Activated T-helper 1 cell treated with anti-CD3 and anti-CD28 coated beads, Interleukin-12 subunit alpha, Interleukin-12 subunit beta, Interleukin-2, Interleukin-4 antibody, amounts not matched to agents 30 ng/mL and 10 ng/mL and 1 ng/mL, durations not matched to agents 14 hours and 24 hours and 36 hours (primary cell): ENCODE measurements at places on chromosomes 2 and 18. TPM values are rescaled to one million over a fixed set of nuclear protein-coding genes. Genes with fewer than 3 reads are reported as not detected.

GRCh38 chr2:230152334-230152733 is 67.5 kb downstream of the SP110 start:
- H3K4me3 ChIP-seq, result no peak overlapping the region
- H3K27me3 ChIP-seq, result no peaks in the 10 kb centered on the region
- H3K4me1 ChIP-seq, result peaks cover 8% of the 10 kb centered on the region
- H3K27ac ChIP-seq, result no peak overlapping the region
- H3K36me3 ChIP-seq, result no peaks in the 10 kb centered on the region

DNA sequence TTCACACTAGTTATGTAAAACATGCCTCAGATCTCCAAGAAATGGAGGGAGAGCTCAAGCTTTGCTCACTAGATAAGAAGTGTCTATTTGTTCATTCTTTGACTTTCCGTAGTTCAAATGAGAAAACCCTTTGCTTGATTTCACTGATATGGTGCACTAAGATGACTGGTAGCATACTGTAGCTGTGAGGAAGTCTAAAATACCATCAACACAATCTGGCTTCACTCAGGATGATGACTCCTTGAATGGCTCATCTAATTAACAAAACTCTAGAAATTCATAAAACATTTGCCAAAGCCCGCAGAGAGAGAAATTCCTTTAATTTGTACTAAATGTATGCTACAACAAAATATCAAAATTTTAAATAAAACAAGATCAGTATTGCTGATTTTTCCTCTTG is 152.8 kb upstream of the STK17B start:
- DNase-seq, result no peak
- no peak overlapping the region for H3K4me3 ChIP-seq
- H3K27me3 ChIP-seq, result peaks cover 23% of the 10 kb centered on the region
- no peaks in the 10 kb centered on the region for H3K4me1 ChIP-seq
- H3K27ac ChIP-seq, result no peak overlapping the region

DNA sequence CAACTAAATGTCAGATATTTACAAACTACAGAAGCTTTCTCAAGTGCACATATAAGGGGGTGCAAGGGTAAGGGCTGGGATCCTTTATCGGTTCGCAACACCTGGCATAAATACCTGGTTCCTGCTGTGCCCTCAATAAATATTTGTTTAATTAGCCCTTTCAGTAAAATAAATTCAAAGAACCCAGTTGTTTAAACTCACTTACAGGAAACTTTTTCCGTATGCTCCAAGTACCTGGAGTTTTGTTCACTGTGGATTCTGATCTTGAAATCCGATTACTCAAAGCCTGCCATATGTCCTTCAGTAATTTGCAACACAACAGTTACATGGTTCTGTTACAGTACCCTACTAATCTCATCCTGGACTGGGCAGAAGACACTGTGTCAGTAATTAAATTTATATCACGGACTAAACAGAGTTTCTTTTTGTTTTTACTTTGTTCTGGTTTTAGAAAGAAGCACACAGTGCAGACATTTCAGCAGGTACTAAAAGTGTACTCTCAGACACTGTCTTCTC is 36.9 kb downstream of the TBC1D8 start:
- H3K27me3 ChIP-seq, result peaks cover 2% of the 10 kb centered on the region
- no peak overlapping the region for H3K27ac ChIP-seq
- H3K36me3 ChIP-seq, result no peaks in the 10 kb centered on the region

- H3K27me3 ChIP-seq, result no peaks in the 10 kb centered on the region
- peak overlapping the region; percentile 64 for H3K27ac ChIP-seq
- peaks cover 49% of the 10 kb centered on the region for H3K4me1 ChIP-seq
- peak overlapping the region; percentile 58 for H3K4me3 ChIP-seq
- H3K36me3 ChIP-seq, result peaks cover 56% of the 10 kb centered on the region
- no peak for DNase-seq
These were observed 11.2 kb downstream of the ARID5A start for GRCh38 chr2:96547731-96548171.

DNA sequence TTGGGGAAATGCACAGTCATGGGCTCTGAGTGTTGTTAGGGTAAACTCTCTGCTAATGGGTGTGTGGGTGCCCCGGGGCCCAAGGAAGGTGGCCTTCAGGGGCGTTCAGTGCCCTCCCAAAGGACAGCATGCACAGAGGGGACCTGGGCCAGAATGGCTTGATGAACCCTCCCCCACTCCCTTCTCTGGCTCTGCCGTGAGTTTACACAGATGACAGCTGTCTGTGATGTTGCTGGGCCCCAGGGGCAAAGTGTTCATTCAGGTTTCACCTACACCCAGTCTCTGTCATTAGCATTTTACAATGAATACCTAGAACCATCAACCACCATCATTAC is 3.2 kb downstream of the NPPC start:
- no peak for DNase-seq
- H3K27ac ChIP-seq, result no peak overlapping the region
- no peak overlapping the region for H3K4me3 ChIP-seq
- no peaks in the 10 kb centered on the region for H3K4me1 ChIP-seq
- H3K27me3 ChIP-seq, result peaks cover 33% of the 10 kb centered on the region

DNA sequence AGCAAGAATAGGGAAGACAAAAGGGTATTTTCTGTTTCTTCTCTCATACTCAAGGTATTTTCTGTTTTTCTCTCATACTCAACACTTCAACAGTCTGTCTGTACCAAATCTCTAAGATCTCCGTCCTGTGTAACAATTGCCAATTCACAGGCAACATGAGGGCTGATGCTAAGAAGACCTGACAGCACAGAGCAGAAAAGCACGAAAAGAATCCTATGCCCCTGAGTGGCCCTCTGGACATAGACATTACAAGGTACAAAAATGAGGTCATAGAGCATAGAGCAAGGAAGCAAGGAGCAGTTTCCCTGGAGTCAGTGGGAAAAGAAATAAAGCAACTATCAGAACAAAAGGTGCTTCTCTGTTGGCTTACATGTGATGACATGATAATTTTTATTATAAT is 1612.6 kb upstream of the CELF4 start:
- H3K4me3 ChIP-seq, result no peak overlapping the region
- no peak overlapping the region for H3K27ac ChIP-seq
- no peaks in the 10 kb centered on the region for H3K4me1 ChIP-seq
- no peaks in the 10 kb centered on the region for H3K27me3 ChIP-seq
- DNase-seq, result no peak
- H3K36me3 ChIP-seq, result no peaks in the 10 kb centered on the region

The SLC8A1 gene
- total RNA-seq, result 1.8 and 2.9 TPM in 2 replicates

- H3K4me3 ChIP-seq, result no peak overlapping the region
- DNase-seq, result no peak
- no peak overlapping the region for H3K27ac ChIP-seq
- no peaks in the 10 kb centered on the region for H3K27me3 ChIP-seq
These were observed 375.2 kb upstream of the SPHKAP start for GRCh38 chr2:228556717-228557116.

The MRPL19 gene
- 74.5 and 75.0 TPM in 2 replicates for total RNA-seq

- no peaks in the 10 kb centered on the region for H3K27me3 ChIP-seq
- H3K27ac ChIP-seq, result no peak overlapping the region
- no peak overlapping the region for H3K4me3 ChIP-seq
These were observed 505.9 kb downstream of the ERBB4 start for GRCh38 chr2:212032536-212033219.

The REG3G gene
- total RNA-seq, result not detected in 2 replicates

The KCNK3 gene
- total RNA-seq, result not detected in 2 replicates

The ZNF513 gene
- 14.5 and 16.2 TPM in 2 replicates for total RNA-seq

GRCh38 chr2:112162341-112162740 is 24.2 kb downstream of the FBLN7 start:
- peaks cover 23% of the 10 kb centered on the region for H3K4me1 ChIP-seq
- H3K27me3 ChIP-seq, result peaks cover 2% of the 10 kb centered on the region
- H3K4me3 ChIP-seq, result no peak overlapping the region
- H3K27ac ChIP-seq, result no peak overlapping the region
- DNase-seq, result no peak

DNA sequence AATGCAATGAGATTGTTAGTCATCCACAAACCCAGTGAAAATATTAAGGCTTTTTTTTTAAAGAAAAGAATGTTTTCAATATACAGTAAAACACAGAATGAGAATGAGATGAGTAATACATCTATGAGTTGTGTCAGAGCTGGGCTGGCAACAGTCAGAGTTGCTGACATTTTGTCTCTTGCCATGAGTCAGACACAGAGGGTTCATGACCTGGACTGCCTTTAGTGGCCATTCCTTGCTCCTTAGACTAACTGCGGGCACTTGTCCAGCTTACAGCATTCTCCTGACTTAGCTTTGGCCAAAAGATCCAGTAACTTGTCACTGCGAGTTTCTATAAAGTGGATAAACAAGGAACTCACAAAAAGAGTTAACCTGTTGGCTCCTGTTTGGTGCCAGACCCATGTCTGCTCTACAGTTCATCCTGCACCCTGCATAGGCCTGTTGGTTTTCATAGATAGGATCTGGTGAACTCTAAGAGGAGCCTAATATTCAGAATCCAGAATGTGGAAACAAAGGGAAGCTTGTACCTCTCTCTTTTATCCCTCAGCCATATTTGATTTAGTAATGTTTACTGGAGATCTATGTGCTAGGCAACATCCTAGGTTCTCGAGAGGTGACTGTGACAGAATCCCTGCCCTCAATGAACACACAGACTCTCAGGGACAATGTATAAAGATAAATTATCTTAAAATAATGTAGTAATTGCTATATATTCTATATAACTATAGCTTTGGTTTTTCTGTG is 391.5 kb upstream of the VWC2L start:
- no peak for DNase-seq
- no peak overlapping the region for H3K4me3 ChIP-seq
- H3K27me3 ChIP-seq, result no peaks in the 10 kb centered on the region
- H3K27ac ChIP-seq, result no peak overlapping the region
- no peaks in the 10 kb centered on the region for H3K4me1 ChIP-seq
- H3K36me3 ChIP-seq, result no peaks in the 10 kb centered on the region
